ENCODE measurements at places on chromosomes 5 and 9. TPM values are rescaled to one million over a fixed set of nuclear protein-coding genes. Genes with fewer than 3 reads are reported as not detected.
A peak's percentile ranks its signal among the peaks of the same experiment; 100 is the strongest.

DNA sequence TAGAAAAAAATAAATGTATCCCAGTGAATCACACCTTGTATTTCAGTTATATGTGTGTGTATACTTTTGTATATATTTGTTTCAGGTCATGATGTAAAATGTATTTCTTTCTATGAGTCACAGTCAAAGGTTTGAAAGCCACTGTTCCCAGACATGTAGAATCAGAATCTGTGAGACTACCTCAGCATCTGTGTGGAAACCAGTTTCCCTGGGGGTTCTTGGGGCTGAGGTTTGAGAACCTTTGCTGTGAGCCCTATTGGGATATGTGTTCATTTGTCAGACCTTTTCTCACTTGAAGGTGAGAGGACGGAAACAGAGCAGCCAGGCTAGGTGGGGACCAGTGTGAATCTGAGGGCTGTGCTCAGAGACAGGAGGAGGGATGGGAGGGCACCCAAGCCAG lies 78.7 kb upstream of the SAP30L start:
- H3K36me3 ChIP-seq = no peaks in the 10 kb centered on the region
- H3K27ac ChIP-seq = peak overlapping the region; percentile 66
- H3K4me1 ChIP-seq = no peaks in the 10 kb centered on the region
- H3K27me3 ChIP-seq = no peaks in the 10 kb centered on the region
- H3K4me3 ChIP-seq = no peak overlapping the region
- DNase-seq = no peak

Gene FOXI1
- total RNA-seq = not detected

Gene NR6A1
- 5.3 TPM for total RNA-seq

GRCh38 chr9:7368410-7369292 lies 430.9 kb downstream of the DMAC1 start:
- no peaks in the 10 kb centered on the region for H3K27me3 ChIP-seq
- no peak for DNase-seq
- H3K4me3 ChIP-seq = no peak overlapping the region
- H3K36me3 ChIP-seq = no peaks in the 10 kb centered on the region
- no peaks in the 10 kb centered on the region for H3K4me1 ChIP-seq

- no peaks in the 10 kb centered on the region for H3K27me3 ChIP-seq
- H3K36me3 ChIP-seq = no peaks in the 10 kb centered on the region
- DNase-seq = no peak
- H3K4me1 ChIP-seq = peaks cover 14% of the 10 kb centered on the region
Measured at GRCh38 chr9:130698514-130698913, 4.9 kb downstream of the EXOSC2 start.

Gene SLCO4C1
- 0.73 TPM for total RNA-seq

Gene PTGS1
- total RNA-seq = 2.6 TPM

DNA sequence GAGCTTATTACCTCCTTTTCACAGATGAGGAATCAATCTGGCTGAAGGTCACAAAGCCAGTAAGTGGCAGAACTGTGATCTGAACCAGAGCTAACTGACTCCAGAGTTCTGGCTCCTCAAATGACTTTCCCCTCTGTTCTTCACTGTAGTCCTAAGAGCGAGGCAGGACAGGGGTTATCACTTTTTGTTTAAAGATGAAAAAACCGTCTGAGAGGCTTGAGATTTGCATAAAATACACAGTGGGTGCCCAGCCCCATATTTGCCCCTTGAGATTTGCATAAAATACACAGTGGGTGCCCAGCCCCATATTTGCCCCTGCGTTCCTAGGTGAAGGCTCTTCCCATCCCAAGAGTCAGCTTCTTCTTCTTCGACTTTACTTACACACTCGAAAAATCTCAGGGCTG lies 667 bp downstream of the FBXO10 start:
- H3K4me1 ChIP-seq = peaks cover 3% of the 10 kb centered on the region
- H3K4me3 ChIP-seq = peak overlapping the region; percentile 71
- no peaks in the 10 kb centered on the region for H3K36me3 ChIP-seq

Gene PCDHGB2
- 7.8 TPM for total RNA-seq

DNA sequence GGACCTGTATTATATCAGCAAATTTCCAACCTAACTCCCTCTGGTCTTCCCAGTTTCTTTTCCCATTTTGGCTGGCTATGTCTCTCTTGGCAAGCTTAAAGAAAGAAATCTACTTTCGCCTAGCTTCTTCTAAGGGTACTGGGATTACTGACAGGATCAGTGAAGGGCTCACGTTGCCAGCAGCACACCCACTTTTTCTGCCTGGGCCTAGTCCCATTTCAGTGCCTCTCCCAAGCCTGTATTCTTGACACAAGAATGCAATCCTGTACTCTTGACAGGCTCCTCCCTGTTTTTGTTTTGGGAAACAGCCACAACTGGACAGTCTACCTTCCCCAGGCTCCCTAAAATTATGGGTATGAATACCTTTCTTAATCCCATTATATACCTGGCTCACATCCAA lies 170.5 kb downstream of the EPB41L4A start:
- no peak for DNase-seq
- H3K4me3 ChIP-seq = no peak overlapping the region
- no peaks in the 10 kb centered on the region for H3K27me3 ChIP-seq
- no peaks in the 10 kb centered on the region for H3K4me1 ChIP-seq
- H3K36me3 ChIP-seq = no peaks in the 10 kb centered on the region

DNA sequence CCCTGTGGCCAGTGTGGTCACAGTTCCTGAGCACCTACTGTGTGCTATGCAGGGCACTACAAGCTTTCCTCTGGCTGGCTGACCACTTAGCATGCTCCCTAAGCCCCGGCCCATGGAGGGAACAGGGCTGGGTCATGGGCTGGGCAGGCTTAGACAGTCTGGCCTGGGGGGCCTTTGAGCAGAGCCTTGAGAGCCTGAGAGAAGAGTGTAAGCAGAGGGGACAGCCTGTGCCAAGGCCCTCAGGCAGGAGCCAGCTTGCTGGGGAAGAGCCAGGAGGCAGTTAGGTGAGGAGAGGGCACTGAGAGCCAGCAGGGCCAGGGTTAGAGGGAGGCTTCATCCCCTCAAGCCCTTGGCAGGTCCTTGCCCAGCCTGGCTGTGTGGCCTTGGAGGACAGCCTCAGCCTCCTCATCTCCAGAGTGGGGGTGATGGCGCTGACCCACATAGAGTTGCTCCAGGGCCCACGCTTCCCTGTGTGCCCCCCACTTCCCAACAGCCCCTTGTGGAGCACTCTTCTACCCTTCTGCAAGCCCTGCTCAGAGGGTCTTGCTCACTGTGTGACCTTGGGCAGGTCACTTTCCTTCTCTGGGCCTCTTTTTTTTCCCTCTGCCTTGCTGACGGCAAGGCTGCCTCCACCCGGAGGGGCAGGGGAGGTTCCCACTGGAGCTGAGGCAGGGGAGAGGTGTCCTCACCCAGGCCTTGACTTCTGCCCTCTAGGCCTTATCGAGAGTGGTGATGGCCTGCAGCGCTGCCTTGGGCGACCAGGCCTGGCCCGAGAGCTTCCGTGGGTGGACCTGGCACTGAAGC lies 107.1 kb downstream of the PHF2 start:
- H3K36me3 ChIP-seq = no peaks in the 10 kb centered on the region
- H3K4me1 ChIP-seq = no peaks in the 10 kb centered on the region
- no peaks in the 10 kb centered on the region for H3K27me3 ChIP-seq
- no peak for DNase-seq
- no peak overlapping the region for H3K4me3 ChIP-seq
- H3K27ac ChIP-seq = no peak overlapping the region

- H3K27me3 ChIP-seq = peaks cover 4% of the 10 kb centered on the region
- H3K4me1 ChIP-seq = no peaks in the 10 kb centered on the region
- no peak overlapping the region for H3K4me3 ChIP-seq
- no peak for DNase-seq
- no peaks in the 10 kb centered on the region for H3K36me3 ChIP-seq
Measured at GRCh38 chr9:97753975-97754374, 56.8 kb upstream of the XPA start.

Gene GPR150
- not detected for total RNA-seq

DNA sequence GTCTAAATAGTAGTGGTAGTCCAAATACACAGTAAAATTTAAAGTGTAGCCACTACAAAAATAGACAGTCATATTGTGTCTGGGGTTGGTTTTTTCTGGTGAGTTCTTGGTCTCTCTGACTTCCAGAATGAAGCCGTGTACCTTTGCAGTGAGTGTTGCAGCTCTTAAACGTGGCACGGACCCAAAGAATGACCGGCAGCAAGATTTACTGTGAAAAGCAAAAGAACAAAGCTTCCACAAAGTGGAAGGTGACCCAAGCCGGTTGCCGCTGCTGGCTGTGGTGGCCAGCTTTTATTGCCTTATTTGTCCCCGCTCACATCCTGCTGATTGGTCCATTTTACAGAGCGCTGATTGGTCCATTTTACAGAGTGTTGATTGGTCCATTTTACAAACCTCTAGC lies 188.7 kb downstream of the ZNF608 start:
- H3K36me3 ChIP-seq = no peaks in the 10 kb centered on the region
- H3K27ac ChIP-seq = no peak overlapping the region
- H3K4me3 ChIP-seq = no peak overlapping the region
- H3K4me1 ChIP-seq = no peaks in the 10 kb centered on the region
- no peak for DNase-seq

- no peak overlapping the region for H3K4me3 ChIP-seq
- no peak overlapping the region for H3K27ac ChIP-seq
- DNase-seq = no peak
- H3K4me1 ChIP-seq = no peaks in the 10 kb centered on the region
Measured at GRCh38 chr5:124825983-124826337, 79.5 kb upstream of the ZNF608 start.

GRCh38 chr5:17240487-17240886 lies 23.1 kb downstream of the BASP1 start:
- no peak overlapping the region for H3K27ac ChIP-seq
- H3K4me3 ChIP-seq = no peak overlapping the region
- no peaks in the 10 kb centered on the region for H3K27me3 ChIP-seq
- DNase-seq = no peak
- no peaks in the 10 kb centered on the region for H3K4me1 ChIP-seq

DNA sequence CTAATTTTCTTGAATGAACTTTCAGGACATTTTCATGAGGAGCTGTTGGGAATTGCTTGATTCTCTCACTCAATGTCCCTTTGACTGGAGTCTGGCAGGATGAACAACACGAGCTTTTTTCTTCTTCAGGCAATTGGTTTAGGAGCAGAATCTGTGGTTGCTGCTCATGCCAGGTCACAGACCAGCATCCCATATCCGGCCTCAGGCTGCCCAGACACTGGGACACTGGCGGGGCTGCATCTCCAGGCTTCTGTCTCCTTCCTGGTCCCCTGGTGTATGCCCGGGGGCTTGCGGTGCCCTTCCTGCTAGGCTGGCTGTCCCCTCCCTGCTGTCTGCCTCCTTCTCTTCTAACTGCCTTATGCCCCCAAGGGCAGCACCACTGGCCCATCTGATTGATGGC lies 311.5 kb upstream of the DAP start:
- H3K36me3 ChIP-seq = no peaks in the 10 kb centered on the region
- H3K4me1 ChIP-seq = no peaks in the 10 kb centered on the region
- no peaks in the 10 kb centered on the region for H3K27me3 ChIP-seq
- no peak overlapping the region for H3K4me3 ChIP-seq

GRCh38 chr9:104899759-104900247 lies 28.2 kb downstream of the ABCA1 start:
- H3K4me1 ChIP-seq = no peaks in the 10 kb centered on the region
- no peak overlapping the region for H3K27ac ChIP-seq
- no peaks in the 10 kb centered on the region for H3K27me3 ChIP-seq
- H3K36me3 ChIP-seq = no peaks in the 10 kb centered on the region

DNA sequence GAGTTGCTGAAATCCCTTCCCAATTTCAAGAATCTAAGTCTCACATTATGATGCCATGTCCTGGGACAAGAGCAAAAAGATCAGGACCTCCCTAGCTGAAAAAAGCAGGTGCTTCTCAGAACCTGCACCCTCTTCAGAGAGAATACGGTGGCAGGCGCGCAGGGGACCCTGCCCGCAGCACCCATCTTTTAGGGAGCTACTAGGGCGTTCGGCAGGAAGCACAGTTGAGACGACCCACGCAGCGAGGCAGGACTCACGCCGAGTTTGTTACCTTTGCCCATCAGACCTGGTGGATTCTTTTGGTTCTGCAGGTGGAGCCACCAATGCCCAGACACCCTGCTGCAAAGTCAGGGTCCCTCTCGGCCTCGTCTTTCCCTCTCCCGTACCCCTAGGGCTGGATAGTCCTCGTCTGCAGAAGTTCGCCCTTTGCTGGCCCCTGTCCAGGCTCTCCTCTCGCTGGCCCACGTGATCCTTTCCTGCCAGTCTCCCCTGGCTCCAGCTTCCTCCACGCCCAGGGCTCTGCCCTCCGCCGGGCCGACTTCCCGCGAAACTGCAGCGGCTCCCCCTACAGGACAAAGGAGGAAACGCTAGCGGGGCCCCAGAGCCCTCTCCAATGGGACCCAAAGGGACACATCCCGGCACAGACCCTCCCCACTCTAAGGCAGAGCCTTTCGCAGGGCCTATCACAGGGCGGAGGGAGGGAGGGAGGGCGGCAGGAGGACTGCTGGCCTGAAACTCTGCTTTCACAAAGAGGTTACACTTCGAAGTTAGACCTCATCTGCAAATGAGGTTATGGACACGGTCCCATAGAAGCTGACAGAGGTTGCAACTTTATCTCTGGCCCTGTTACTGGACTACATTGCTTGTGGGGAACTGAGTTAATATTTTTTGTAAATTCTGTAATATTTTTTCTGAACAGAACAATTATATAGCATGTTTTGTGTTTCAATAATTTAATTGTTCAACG lies 28.8 kb downstream of the TMEM174 start:
- H3K36me3 ChIP-seq = no peaks in the 10 kb centered on the region
- no peak overlapping the region for H3K4me3 ChIP-seq
- H3K27me3 ChIP-seq = peaks cover 12% of the 10 kb centered on the region
- DNase-seq = peak; percentile 74
- H3K27ac ChIP-seq = no peak overlapping the region

- no peaks in the 10 kb centered on the region for H3K27me3 ChIP-seq
- no peaks in the 10 kb centered on the region for H3K36me3 ChIP-seq
- H3K27ac ChIP-seq = peak overlapping the region; percentile 74
- no peak overlapping the region for H3K4me3 ChIP-seq
- no peaks in the 10 kb centered on the region for H3K4me1 ChIP-seq
- DNase-seq = no peak
Measured at GRCh38 chr5:96113170-96113939, 151.7 kb upstream of the ELL2 start.

Gene DIPK1B
- 8.2 TPM for total RNA-seq

- no peaks in the 10 kb centered on the region for H3K36me3 ChIP-seq
- H3K27me3 ChIP-seq = no peaks in the 10 kb centered on the region
Measured at GRCh38 chr9:105232207-105232606, 12.2 kb upstream of the SLC44A1 start.

- DNase-seq = no peak
- peaks cover 5% of the 10 kb centered on the region for H3K36me3 ChIP-seq
- H3K27me3 ChIP-seq = no peaks in the 10 kb centered on the region
- H3K4me1 ChIP-seq = no peaks in the 10 kb centered on the region
Measured at GRCh38 chr9:89440548-89440947, 57.4 kb downstream of the SEMA4D start.

DNA sequence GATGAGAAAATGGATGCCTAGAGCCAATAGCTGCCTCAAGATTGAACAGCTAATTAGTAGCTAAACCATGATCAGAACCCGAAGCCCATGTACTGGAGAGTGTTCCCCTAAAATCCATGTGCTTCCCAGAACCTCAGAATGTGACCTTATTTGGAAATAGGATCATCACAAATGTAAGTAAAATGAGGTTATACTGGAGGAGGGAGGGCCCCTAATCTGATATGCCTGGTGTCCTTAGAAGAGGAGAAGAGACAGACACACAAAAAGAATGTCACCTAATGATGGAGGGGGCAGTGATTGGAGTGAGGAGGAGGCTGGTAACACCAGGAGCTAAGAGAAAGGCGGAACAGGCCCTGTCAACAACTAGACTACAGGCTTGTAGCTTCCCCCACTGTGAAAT lies 41.3 kb upstream of the FBP1 start:
- H3K4me3 ChIP-seq = no peak overlapping the region
- no peaks in the 10 kb centered on the region for H3K4me1 ChIP-seq
- H3K27me3 ChIP-seq = no peaks in the 10 kb centered on the region

All from breast epithelium (tissue), 4 donors.